Pericardium fibroblast (primary cell): ENCODE measurements at places on chromosomes 16 and 17. TPM values are rescaled to one million over a fixed set of nuclear protein-coding genes. Genes with fewer than 3 reads are reported as not detected.

The CCL7 gene
- total RNA-seq: not detected in 2 replicates

The IKZF3 gene
- not detected in 2 replicates for total RNA-seq

The SNX20 gene
- not detected in 2 replicates for total RNA-seq

The PRSS27 gene
- total RNA-seq: 0.23 and 3.6 TPM in 2 replicates

The KRT39 gene
- total RNA-seq: not detected in 2 replicates

The PGAP3 gene
- 10.6 and 16.0 TPM in 2 replicates for total RNA-seq

The NDE1 gene
- 16.8 and 20.8 TPM in 2 replicates for total RNA-seq

The CHP2 gene
- not detected in 2 replicates for total RNA-seq

The PLA2G10 gene
- total RNA-seq: not detected in 2 replicates

The JPH3 gene
- total RNA-seq: not detected in 2 replicates

The COL1A1 gene
- total RNA-seq: 5,508 and 7,896 TPM in 2 replicates

The CARD14 gene
- not detected in 2 replicates for total RNA-seq

The PITPNM3 gene
- total RNA-seq: 2.6 and 4.9 TPM in 2 replicates

The CCL13 gene
- total RNA-seq: not detected in 2 replicates

The CRYBA1 gene
- not detected in 2 replicates for total RNA-seq

The ZNF469 gene
- total RNA-seq: 8.2 and 11.7 TPM in 2 replicates

The MARVELD3 gene
- 0.12 TPM in 1 of 2 replicates, not detected in the other for total RNA-seq
